ENCODE measurements at places on chromosomes 4 and X.

GRCh38 chr4:38455092-38455862 is 208.7 kb upstream of the KLF3 start:
- H3K4me1 ChIP-seq, result peaks cover 30% of the 10 kb centered on the region
- no peak overlapping the region for H3K27ac ChIP-seq
- H3K36me3 ChIP-seq, result peaks cover 3% of the 10 kb centered on the region
- no peak for DNase-seq
- H3K4me3 ChIP-seq, result no peak overlapping the region

GRCh38 chrX:153592966-153593688 is 5.8 kb downstream of the CCNQ start:
- no peak overlapping the region for H3K27ac ChIP-seq
- DNase-seq, result no peak
- H3K4me1 ChIP-seq, result peaks cover 19% of the 10 kb centered on the region
- no peak overlapping the region for H3K4me3 ChIP-seq
- H3K36me3 ChIP-seq, result peaks cover 19% of the 10 kb centered on the region

DNA sequence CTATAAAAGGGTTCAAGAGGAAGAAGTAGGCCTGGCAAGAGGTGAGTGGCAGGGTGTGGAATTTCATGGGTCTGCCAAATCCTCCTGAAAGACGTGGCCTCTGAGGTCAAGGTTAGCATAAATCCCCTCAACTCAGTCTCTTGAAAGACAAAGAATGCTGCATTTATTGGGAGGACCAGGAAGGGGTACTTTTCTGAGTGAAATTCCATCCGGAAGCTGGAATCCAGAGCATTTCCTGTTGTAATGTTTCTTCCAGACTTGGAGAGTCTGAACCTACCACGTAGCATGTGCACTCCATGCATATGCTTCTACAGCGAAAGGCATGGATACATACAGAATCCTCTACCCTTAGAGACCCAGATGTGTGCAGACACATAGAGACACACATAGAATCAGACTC is 13.4 kb upstream of the FGD1 start:
- H3K27ac ChIP-seq, result no peak overlapping the region
- no peak for DNase-seq
- no peak overlapping the region for H3K4me3 ChIP-seq
- H3K4me1 ChIP-seq, result no peaks in the 10 kb centered on the region
- no peaks in the 10 kb centered on the region for H3K36me3 ChIP-seq
- H3K27me3 ChIP-seq, result peaks cover 2% of the 10 kb centered on the region

DNA sequence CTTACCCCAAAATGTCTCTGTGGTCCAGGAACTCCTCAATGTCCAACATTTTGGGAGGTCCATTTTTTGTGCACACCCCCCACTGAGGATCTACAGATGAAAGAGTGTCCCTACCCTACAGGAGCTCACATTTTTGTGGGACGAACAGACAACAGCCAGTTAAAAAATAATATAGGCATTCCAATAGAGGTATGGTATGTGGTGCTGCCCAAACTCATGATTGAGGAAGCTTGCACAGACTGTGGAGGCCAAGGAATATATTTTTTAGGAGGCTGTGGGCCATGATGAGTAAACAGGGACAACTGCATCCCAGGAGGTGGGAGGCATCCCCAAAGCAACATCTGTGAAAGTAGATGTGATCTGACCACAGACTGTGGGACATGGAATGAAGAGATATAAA is 181.0 kb upstream of the HCCS start:
- no peak overlapping the region for H3K27ac ChIP-seq
- H3K36me3 ChIP-seq, result no peaks in the 10 kb centered on the region
- no peak for DNase-seq
- H3K4me3 ChIP-seq, result no peak overlapping the region

GRCh38 chrX:83077606-83078005 is 430.5 kb upstream of the POU3F4 start:
- H3K27me3 ChIP-seq, result no peaks in the 10 kb centered on the region
- no peak for DNase-seq
- H3K4me1 ChIP-seq, result no peaks in the 10 kb centered on the region
- H3K36me3 ChIP-seq, result no peaks in the 10 kb centered on the region
- H3K4me3 ChIP-seq, result no peak overlapping the region

DNA sequence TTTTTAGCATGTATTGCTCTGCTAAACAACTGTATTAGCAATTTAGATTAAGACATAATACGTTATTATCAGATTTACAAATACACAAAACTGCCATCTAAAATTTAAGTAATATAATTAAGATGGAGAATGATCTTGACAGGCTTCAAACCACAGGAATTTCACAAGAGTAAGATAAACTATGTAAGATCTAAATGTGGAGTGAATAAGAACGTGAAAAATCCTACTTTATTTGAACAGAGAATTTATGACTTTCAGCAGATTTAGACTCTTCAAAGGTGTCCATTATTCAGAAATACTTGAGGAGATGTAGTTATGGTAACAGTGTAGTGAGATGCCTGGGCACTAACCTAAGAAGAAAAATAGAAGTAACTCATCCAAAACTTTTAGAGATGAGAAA is 73.2 kb downstream of the SLC4A4 start:
- no peaks in the 10 kb centered on the region for H3K27me3 ChIP-seq
- H3K27ac ChIP-seq, result no peak overlapping the region
- H3K36me3 ChIP-seq, result peaks cover 2% of the 10 kb centered on the region
- H3K4me3 ChIP-seq, result no peak overlapping the region
- H3K4me1 ChIP-seq, result no peaks in the 10 kb centered on the region

DNA sequence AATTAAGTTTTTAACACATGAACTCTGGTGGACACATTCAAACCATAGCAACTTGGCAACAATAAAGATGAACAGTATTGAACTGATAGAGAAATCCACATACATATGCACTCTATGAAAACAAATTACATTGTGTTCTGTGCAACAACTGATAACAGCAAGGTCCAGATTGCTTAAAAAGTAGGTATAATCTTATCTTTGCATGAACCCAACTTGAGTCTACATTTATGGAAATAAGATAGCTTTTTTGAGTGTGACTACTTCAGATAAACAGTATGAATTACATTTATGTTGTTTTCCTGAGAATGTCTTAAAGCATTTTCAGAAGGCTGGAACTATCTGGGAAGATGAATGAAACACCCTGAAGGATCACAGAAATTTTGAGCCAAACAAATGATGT is 212.6 kb upstream of the GK2 start:
- no peaks in the 10 kb centered on the region for H3K36me3 ChIP-seq
- H3K4me3 ChIP-seq, result no peak overlapping the region
- no peak overlapping the region for H3K27ac ChIP-seq
- no peaks in the 10 kb centered on the region for H3K4me1 ChIP-seq
- H3K27me3 ChIP-seq, result peaks cover 15% of the 10 kb centered on the region

- H3K27me3 ChIP-seq, result peaks cover 12% of the 10 kb centered on the region
- no peaks in the 10 kb centered on the region for H3K36me3 ChIP-seq
- no peak for DNase-seq
- H3K27ac ChIP-seq, result no peak overlapping the region
- H3K4me1 ChIP-seq, result no peaks in the 10 kb centered on the region
Observed at GRCh38 chrX:134969726-134970125, 21.1 kb upstream of the SMIM10 start.

DNA sequence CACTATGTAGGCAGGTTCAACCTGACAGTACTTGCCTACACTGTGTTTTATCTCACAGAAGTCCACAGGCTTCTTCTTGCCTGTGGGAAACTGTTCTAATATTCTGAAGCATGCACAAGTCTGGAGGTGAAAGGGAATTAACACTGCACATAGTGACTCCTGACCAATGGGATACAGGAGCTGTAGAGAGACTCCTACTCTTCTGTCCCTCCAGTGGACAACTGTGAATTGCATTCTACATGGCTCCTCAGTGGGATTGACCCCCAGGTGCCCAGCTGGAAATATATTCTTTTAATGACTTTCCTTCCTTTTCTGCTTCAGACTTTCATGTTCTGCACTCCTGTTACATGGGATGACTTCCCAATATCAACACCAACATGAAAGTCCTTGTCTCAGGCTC is 8.2 kb upstream of the YIPF6 start:
- peaks cover 3% of the 10 kb centered on the region for H3K4me1 ChIP-seq
- peaks cover 1% of the 10 kb centered on the region for H3K27me3 ChIP-seq
- DNase-seq, result no peak
- H3K4me3 ChIP-seq, result no peak overlapping the region
- H3K27ac ChIP-seq, result no peak overlapping the region

GRCh38 chrX:40385256-40385655 is 195.5 kb upstream of the ATP6AP2 start:
- no peak overlapping the region for H3K27ac ChIP-seq
- DNase-seq, result no peak
- H3K4me3 ChIP-seq, result no peak overlapping the region

DNA sequence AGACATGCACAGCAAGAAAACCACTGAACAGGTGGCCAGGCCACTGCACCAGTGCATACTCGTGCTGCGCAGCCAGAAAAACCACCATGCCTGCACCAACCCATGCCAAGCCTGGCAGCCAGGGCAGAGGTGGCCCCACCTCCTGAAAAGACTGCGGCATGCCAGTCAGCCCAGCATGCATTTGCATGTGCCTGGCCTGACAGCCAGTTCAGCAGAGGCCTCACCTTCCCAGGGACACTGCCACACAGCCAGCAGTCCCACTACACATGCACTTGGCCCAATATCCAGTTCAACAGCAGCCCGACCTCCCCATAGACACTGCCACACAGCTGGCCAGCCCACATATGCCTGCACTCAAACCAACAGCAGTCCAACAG is 43.5 kb upstream of the DDX60 start:
- H3K36me3 ChIP-seq, result peaks cover 91% of the 10 kb centered on the region
- H3K4me1 ChIP-seq, result peaks cover 15% of the 10 kb centered on the region
- no peaks in the 10 kb centered on the region for H3K27me3 ChIP-seq
- H3K27ac ChIP-seq, result no peak overlapping the region
- no peak for DNase-seq

GRCh38 chrX:14051416-14051815 is 21.7 kb upstream of the GEMIN8 start:
- H3K27me3 ChIP-seq, result peaks cover 14% of the 10 kb centered on the region
- no peak overlapping the region for H3K4me3 ChIP-seq
- H3K27ac ChIP-seq, result no peak overlapping the region
- H3K4me1 ChIP-seq, result no peaks in the 10 kb centered on the region
- no peak for DNase-seq
- H3K36me3 ChIP-seq, result no peaks in the 10 kb centered on the region

- H3K27me3 ChIP-seq, result peaks cover 18% of the 10 kb centered on the region
- H3K4me1 ChIP-seq, result no peaks in the 10 kb centered on the region
- DNase-seq, result no peak
- no peak overlapping the region for H3K27ac ChIP-seq
Observed at GRCh38 chr4:1592709-1593417, 91.2 kb downstream of the FAM53A start.

DNA sequence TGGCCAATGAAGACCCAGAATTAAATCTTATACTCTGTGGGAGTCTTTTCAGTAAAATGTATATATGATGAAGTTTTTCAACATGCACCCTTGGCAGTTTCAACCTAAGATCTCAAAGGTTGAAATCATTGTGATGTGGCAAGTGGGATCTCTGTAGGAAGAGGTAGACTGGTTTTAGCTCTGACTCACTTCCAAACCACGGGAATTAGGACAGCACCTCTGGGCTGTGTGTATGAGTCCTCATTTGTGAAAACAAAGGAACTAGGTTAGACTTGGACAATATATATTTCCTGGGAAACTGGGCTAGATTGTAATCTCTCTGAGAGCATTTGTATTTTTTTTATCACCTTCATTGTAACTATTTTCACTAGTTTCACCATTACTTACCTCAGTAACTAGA is 333.0 kb downstream of the ADGRL3 start:
- no peak overlapping the region for H3K27ac ChIP-seq
- no peaks in the 10 kb centered on the region for H3K36me3 ChIP-seq
- no peaks in the 10 kb centered on the region for H3K4me1 ChIP-seq
- no peaks in the 10 kb centered on the region for H3K27me3 ChIP-seq

DNA sequence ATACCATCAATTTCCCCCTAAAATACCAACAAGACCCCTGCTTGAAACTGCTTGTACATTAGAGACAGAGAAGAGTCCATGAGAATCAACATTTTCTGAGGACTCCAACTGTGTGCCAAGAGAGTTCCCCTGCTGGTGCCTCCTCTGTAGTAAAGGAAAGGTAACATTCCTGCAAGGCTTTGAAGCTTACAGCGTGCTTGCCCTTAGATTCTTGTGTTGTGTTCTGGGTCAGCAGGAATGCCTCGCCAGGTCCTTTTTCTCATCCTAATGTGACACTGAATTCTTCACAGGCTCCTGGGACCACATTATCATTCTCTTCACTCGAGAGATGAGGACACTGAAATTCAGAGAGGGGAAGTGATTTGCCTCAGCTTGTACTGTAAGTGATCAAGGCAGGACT is 9.7 kb upstream of the EOLA2 start:
- no peaks in the 10 kb centered on the region for H3K27me3 ChIP-seq
- no peak overlapping the region for H3K27ac ChIP-seq
- peaks cover 13% of the 10 kb centered on the region for H3K36me3 ChIP-seq
- DNase-seq, result no peak
- no peak overlapping the region for H3K4me3 ChIP-seq

GRCh38 chr4:7160439-7160838 is 31.9 kb upstream of the SORCS2 start:
- H3K27me3 ChIP-seq, result peaks cover 20% of the 10 kb centered on the region
- no peak overlapping the region for H3K27ac ChIP-seq
- H3K4me1 ChIP-seq, result peaks cover 2% of the 10 kb centered on the region
- no peaks in the 10 kb centered on the region for H3K36me3 ChIP-seq
- H3K4me3 ChIP-seq, result no peak overlapping the region

- no peak overlapping the region for H3K27ac ChIP-seq
- no peaks in the 10 kb centered on the region for H3K27me3 ChIP-seq
- DNase-seq, result no peak
- H3K4me3 ChIP-seq, result no peak overlapping the region
- no peaks in the 10 kb centered on the region for H3K4me1 ChIP-seq
- no peaks in the 10 kb centered on the region for H3K36me3 ChIP-seq
Observed at GRCh38 chr4:11130195-11130970, 298.3 kb downstream of the HS3ST1 start.

DNA sequence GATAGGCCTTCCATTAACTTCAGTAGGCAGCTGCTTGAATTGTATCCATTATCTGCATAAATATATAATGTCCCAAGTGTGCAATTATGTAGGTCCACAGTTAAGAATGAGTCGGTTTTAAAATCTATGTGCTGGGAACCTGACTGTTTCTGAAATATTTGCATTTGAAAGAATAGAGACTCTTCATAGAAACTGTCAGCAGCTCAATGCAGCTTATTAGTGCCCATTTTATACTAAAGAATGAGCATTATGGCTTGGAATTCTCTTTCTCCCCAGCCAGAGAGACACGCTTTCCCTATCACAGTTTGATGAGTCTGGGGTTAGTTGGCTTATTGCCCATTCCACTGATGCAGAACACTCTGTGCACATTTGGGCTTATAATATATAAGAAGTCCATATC is 202.0 kb upstream of the PCDH7 start:
- no peak overlapping the region for H3K27ac ChIP-seq
- H3K4me1 ChIP-seq, result no peaks in the 10 kb centered on the region
- no peaks in the 10 kb centered on the region for H3K36me3 ChIP-seq
- H3K27me3 ChIP-seq, result no peaks in the 10 kb centered on the region
- DNase-seq, result no peak
- no peak overlapping the region for H3K4me3 ChIP-seq

DNA sequence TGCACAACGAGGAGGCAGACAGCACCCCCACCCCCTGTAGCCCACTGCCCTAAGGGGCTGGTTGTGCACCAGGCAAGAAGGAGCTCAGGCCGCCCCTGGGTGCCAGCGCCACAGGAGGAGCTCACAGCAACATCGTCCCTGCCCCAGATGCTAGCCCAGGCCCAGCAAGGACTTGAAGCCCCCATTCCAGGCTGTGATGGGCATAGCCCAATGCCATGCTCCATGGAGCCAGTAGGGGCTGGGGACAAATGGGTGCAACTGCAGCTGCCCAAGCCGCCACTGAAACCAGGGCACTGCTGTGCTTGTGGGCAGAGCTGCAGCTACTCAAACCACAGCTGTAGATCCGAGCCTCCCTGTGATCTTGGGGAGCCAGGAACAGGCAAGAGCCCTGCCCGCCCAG is 241.3 kb upstream of the GIMD1 start:
- H3K4me1 ChIP-seq, result no peaks in the 10 kb centered on the region
- DNase-seq, result no peak
- H3K36me3 ChIP-seq, result no peaks in the 10 kb centered on the region
- no peak overlapping the region for H3K27ac ChIP-seq
- no peak overlapping the region for H3K4me3 ChIP-seq

All from activated CD4-positive, alpha-beta memory T cell treated with anti-CD3 and anti-CD28 coated beads, Interleukin-2, amount 10 ng/mL, durations not matched to agents 7 days and 5 days (primary cell).